NCI-H2107 (cell line): ENCODE measurements at places on chromosomes 16 and 17.

GRCh38 chr16:74738113-74738541 is 36.5 kb downstream of the FA2H start:
- no peak for DNase-seq

DNA sequence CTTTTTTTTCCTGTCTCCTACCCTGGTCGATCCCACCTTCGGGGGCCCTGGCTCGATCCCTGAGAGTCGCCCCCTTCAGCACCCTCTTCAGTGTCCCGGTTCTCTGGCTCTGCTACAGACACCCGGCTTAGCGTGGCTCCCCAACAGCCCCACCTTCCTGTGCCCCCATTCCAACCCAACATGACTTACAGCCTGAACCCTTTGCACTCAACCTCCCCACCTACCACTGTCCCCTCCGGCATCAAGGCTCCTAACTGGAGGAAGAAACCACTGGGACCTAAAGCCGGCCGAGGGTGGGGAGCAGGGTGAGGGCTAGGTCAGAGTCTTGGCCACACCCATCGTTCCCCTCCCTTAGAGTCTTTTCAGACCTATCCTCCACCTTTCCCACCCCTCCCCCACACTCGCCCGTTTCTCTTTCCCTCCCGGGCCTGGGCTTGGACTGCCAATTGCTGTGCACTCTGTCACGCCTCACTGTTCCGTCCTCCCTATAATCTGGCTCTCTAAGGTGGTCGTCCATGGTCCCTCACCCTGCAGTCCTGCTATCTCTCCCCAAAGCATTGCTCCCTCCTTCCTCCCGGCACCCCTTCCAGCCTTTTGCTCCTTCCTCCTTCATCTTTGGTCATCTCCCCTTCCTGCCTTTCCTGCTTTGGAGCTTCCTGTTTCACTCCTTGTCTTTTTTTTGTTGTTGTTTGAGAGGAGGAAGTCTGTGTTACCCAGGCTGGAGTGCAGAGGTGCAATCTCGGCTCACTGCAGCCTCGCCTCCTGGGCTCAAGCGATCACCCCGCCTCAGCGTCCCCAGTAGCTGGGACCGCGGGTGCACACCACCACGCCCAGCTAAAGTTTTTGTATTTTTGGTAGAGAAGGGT is 890 bp upstream of the CLDN7 start:
- DNase-seq = no peak

DNA sequence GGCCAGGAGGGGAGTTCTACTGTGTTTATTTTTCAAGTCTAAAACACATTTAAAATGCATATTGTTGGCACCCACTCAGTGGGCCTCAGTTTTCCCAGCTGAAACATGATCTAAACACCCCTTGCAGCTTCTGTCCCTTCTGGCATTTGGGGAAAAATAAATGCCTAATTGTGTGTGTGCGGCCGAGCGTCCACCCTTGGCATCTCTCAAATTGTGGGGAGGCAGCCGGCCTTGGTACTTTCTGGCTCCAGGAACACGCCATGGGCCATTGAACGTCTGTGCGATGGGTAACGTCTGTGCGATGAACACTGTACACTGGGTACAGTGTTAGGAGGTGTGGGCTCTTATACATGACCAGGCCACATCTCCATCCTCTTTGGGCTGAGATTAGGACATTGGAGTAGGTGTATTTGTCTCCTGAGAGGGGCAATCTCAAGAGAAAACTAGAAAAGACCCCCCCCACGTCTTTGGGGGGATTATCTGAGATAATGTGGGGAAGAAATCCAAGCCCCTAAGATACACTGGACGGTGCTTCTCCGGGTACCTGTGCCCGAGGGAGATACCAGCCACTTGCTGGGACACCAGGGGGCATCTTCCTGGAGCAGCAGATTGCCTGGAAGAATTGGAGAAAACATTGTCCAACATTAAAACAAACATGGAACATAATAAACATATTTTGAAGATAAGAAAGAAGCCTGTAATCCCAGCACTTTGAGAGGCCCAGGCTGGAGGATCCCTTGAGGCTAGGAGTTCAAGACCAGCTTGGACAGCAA is 54.9 kb downstream of the RAB11FIP4 start:
- no peak for DNase-seq

DNA sequence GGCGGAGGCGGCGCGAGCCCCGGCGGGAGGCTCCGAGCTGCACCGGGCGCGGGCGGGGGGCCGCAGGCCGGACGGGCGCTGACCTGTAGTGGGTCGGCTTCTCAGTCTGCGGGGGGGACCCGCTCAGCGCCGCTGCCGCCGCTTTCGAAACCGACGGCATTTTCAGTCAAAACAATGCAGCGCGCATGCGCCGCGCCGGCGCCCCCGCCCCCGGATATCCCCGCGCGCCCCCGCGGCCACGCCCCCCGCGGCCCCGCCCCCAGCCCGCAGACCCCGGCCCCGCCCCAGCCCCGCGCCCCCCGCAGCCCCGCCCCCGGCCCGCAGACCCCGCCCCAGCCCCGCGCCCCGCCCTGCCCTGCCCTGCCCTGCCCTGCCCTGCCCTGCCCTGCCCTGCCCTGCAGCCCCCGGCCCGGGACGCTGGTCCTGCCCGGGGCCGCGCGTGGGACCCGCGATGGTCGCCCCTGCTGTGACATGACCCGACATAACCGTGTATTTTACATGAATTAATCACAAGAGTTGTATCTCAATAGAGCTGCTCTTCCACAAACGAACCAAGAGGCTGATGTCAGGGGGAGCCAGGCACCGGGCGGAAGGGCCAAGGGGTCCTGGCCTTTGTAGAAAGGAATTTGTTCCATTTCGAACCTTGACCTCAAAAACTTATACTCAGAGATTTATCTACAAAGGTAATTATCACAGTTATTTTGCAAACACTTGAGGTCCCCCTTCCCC is at the start of gene UNKL:
Gene UNKL (minus strand): TSS at position 173 of the 729 bp plus-strand sequence. CDS start 13 bp downstream, at position 160.
- no peak for DNase-seq

- DNase-seq = no peak
Observed at GRCh38 chr16:83305092-83305491, 502.7 kb upstream of the HSBP1 start.

- DNase-seq = peak; percentile 83
Observed at GRCh38 chr16:70438969-70439862, at the start of gene ST3GAL2. TSS of gene ST3GAL2 (minus strand) at chr16:70439100. CDS start at chr16:70398530, 40,570 bp downstream.

DNA sequence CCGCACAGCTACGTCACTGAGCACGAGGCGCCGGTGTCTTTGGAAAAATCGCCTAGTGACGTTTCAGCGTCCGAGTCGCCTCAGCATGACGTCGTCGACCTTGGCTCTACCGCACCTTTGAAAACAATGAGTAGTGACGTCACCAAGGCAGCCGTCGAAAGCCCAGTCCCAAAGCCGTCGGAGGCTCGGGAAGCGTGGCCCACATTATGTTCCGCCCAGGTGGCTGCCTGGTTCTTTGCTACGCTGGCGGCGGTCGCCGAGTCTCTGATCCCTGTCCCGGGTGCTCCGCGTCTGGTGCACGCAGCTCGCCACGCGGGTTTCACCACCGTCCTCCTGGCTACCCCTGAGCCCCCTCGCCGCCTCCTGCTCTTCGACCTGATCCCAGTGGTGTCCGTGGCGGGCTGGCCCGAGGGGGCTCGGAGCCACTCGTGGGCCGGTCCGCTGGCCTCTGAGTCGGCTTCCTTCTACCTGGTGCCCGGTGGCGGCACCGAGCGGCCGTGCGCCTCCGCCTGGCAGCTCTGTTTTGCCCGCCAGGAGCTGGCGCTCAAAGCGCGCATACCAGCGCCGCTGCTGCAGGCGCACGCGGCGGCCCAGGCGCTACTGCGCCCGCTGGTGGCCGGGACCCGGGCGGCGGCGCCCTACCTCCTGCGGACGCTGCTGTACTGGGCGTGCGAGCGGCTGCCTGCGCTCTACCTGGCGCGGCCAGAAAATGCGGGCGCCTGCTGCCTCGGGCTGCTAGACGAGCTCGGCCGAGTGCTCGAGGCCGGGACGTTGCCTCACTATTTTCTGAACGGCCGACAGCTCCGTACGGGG is 1.5 kb downstream of the TMEM102 start:
- peak; percentile 16 for DNase-seq

GRCh38 chr17:82767041-82767754 is 15.3 kb downstream of the TBCD start:
- no peak for DNase-seq

- no peak for DNase-seq
Observed at GRCh38 chr17:28466521-28467048, 6.9 kb upstream of the SLC13A2 start.

- DNase-seq = no peak
Observed at GRCh38 chr16:53053967-53054669, 673 bp upstream of the CHD9 start.

DNA sequence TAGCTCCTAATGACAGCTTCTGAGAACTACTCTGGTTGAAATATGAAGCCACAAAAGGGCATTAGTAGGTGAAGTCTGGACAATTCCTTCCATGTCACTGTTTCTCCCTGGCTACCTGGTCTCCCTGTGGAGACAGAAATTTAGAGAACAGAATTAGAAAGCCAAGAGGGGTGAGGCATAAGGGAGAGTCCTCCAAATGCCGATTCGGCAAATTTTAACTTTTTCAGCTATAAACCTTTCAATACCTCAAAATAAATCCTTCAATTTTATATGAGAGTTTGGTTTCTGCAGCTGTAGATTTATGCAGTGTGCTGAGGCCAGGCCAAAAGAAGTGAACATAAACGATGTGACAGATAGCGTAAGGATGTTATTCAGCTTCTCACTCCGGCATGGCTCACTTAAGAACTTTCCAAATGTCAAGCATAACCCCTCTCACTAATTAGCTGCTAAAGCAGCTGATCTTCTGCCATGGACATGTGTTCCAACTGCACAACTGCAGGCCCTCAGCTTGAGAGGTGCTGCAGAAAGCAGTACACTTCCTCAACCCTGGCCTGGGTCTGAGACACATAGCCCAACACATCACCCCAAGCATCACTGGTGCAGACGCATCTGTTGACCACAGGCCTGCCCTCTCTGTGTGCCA is 247.9 kb upstream of the SOX9 start:
- DNase-seq = no peak

GRCh38 chr17:77437017-77437416 is 296.2 kb downstream of the SEC14L1 start:
- DNase-seq = no peak

DNA sequence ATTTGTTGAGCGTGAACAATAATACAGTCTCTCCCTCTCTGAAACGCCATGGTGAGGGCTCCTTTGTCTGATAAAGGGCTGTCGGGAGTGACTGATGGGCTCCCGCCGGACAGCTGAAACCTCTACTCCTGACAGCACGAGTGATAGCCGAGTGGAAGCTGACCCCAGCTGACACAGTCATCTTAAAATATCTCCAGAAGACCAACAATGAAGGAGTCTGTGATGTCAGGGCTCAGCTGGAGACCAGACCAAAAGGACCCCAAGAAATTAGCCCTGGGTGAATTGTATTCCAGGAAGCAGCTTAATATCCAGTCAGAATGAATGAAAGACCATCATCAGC is 22.4 kb downstream of the CCDC182 start:
- no peak for DNase-seq

DNA sequence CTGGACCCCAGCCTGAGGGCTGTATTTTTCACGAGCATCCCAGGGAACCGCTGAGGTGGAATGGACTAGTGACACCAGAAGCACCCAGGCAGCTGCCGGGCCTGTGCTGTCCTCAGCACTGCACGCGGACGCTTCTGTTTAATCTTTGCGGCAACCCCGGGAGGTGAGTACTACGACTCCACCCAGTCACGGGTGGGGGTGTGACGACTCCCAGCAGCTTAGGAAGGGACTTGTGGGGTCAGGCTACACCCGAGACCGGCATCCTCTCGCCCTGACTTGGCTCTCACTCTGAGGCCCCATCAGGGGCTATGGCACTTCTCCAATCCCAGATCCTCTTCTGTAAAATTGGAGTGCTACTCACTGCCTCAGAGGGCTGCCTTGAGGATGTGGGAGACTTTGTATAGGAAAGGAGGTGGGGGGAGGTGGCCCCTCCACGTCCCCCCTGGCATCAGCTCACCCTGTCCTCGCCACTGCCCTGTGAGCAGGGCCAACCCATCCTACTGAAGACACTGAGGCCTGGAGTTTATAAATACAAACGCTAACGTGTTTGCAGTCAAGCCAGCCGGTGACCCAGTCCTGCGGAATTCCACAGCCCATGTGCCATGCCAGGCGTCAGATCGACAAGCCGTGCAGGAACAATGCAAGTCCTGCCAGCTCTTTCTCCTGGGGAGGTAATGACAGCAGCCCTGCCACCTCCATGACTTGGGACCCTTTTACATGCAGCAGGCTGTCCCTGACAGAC is 44.4 kb downstream of the PPL start:
- no peak for DNase-seq

- no peak for DNase-seq
Observed at GRCh38 chr17:81719410-81720266, 7.6 kb downstream of the SLC25A10 start.

GRCh38 chr17:44972953-44973352 is 4.8 kb upstream of the C1QL1 start:
- no peak for DNase-seq

DNA sequence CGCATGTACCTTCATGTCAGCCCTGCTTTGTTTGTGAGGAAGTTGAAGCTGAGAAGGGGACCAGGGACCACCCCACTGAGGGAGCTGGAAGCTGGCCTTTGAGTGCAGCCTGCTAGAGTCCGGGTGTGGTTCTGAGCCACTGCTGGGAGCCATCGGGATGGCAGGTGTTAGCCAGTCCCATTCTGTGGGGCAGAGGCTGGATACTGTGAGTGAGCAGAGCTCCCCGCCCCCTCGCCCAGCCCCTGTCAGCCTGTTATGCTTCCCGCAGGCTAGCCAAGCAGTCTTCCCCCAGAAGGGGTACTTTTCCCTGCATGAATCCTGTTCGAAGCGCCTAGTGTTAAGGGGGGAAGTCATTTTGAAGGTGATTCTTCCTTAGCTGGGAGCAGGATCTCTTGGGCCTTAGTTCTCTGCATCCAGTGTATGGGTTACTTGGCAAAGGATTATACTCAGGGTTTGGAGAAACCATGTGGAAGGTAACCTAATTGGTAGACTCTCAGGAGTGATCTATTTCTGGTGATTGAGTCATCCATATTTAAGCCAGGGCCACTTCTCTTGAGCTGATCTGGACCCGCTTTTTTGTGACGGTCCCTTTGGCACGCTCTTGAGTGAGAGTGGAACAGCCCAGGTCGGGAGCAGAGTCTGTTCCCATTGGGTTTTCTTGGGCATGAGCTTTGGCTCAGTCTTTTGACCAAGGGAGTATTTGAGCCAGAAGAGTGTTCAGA is 23.8 kb downstream of the AKAP1 start:
- no peak for DNase-seq

GRCh38 chr16:67430977-67431774 is at the start of gene HSD11B2:
TSS of gene HSD11B2 (plus strand) at chr16:67431121. CDS start at chr16:67431249, 128 bp downstream.
- no peak for DNase-seq

DNA sequence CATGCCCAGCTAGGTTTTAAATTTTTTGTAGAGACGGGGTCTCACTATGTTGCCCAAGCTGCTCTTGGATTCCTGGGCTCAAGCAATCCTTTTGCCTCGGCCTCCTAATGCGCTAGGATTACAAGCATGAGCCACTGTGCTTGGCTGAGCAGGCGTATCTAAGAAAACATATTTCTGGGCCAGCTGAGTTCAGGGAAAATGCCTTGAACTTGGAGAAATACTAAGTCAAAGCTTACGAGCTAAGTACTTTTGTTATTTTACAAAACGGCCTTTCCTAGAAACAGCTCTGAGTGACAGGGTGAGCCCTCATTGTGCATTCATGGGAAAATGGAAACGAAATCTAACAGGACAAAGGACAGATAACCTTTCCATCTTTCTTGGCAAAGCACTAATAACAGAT is 24.7 kb downstream of the DNAI2 start:
- DNase-seq = no peak

GRCh38 chr16:70746040-70746707 is 54.8 kb downstream of the VAC14 start:
- DNase-seq = no peak

GRCh38 chr16:52925143-52925542 is 127.6 kb downstream of the CHD9NB start:
- DNase-seq = no peak

- no peak for DNase-seq
Observed at GRCh38 chr17:49588726-49589576, 13.3 kb downstream of the NXPH3 start.
